Activated naive CD8-positive, alpha-beta T cell treated with anti-CD3 and anti-CD28 coated beads, Interleukin-2, amount 50 U/mL, for 16 hours (primary cell): ENCODE measurements at places on chromosomes 5 and 9.

DNA sequence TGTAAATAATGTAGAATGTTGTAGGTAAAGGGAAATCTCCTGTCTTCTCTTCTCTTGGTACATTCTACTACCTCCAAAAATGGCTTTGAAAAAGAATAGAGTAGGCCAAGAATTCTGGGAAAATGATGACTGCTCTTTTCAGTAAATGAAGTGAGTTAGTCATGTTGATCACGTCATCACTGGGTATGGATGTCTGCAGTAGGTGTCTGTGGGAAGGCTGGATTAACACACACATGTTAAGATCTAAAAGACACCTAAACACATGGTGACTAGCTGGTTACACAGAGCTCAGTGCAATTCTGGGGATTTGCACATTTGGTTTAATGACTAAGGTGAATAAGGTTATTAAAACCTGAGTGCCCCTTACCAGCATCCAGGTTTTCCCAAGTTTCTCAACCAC, 161.5 kb downstream of the CEP120 start:
- no peak for DNase-seq

- DNase-seq = no peak
Observed at GRCh38 chr9:133207540-133208170, 1.4 kb downstream of the OBP2B start.

DNA sequence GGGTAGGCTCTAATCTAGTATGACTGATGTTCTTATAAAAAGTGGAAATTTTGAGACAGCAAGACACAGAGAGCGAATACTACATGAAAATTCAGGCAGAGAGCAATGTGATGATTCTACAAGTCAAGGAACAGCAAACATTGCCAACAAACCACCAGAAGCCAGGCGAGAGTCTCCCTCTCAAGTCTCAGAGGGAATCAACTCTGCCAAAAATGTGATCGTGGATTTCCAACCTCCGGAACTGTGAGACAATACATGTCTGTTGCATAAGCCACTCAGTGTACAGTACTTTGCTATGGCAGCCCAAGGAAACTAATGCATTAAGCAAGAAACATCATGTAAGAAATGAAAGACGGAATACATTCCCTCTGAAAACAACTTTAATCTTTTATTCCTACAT, 52.1 kb upstream of the CCNG1 start:
- DNase-seq = no peak

GRCh38 chr5:96864922-96865530, 11.3 kb upstream of the ERAP2 start:
- DNase-seq = no peak
